ENCODE measurements at places on chromosomes 2 and 18.

- no peak for DNase-seq
Observed at GRCh38 chr2:195404651-195405050, 252.4 kb upstream of the SLC39A10 start.

GRCh38 chr2:53275743-53276142 lies 491.9 kb upstream of the CHAC2 start:
- no peak for DNase-seq

DNA sequence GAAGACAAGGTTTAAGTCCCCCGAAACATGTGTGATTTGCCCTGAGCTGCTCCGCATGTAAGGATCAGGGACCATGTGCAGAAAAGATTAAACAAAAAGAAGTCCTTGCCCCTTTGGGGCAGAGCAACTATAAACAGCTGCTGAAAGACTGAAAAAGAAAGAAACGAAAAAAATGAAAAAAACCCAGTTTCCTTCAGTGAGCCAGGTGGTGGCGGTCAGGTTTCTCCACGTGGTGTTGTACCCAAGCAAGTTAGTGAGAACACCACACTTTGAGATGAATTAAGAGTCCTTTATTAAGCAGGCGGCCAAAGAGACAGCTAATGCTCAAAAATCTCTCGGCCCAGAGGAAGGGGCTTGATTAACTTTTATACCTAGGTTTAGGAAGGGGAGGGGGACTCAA lies 404.9 kb upstream of the SYT4 start:
- no peak for DNase-seq

DNA sequence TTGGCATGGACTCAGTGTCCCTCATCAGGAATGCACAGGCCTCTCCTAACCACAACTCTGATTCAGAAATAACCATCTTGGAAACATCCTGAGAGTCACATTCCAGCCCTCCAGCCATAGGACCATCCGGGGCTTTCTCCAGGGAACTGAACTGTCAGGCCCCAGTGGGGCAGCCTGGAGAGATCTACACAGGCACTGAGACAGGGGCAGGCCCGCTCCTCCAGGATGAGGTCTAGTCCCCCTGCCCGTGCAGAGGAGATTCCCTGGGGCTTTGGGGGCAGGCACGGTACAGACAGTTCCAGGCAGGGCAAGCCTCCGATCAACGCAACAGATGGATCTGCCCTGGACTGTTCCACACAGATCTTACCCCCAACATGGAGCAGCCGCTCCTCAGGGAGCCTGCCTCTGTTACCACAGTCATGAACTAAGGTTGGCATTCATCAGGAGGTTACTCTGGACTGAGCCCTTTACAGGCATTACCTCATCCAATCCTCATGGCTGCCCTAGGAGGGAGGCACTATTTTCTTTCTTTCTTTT lies 12.0 kb downstream of the KCNK3 start:
- no peak for DNase-seq

DNA sequence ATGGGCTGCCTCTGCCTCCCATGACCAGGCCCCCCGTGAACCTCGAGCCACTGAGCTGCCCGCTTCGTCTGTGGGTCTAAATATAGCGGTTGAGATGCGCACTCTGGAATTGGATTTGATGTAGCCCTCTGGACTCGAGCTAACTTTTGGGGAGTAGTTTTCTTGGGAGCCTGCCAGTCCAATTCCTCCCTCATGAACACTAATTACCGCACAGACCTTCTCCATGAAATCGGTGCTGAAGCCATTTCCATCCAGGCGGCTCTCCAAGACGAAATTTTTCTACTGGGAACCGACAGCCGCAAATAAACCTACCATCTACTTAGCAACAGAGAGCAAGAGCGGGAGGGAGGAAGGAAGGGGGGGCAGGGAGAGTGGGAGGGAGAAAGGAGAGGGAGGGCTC lies 63.6 kb downstream of the CELF4 start:
- no peak for DNase-seq

- no peak for DNase-seq
Observed at GRCh38 chr18:48460929-48461583, 51.9 kb upstream of the ZBTB7C start.

- no peak for DNase-seq
Observed at GRCh38 chr2:219214141-219214540, 4.6 kb downstream of the ABCB6 start.

DNA sequence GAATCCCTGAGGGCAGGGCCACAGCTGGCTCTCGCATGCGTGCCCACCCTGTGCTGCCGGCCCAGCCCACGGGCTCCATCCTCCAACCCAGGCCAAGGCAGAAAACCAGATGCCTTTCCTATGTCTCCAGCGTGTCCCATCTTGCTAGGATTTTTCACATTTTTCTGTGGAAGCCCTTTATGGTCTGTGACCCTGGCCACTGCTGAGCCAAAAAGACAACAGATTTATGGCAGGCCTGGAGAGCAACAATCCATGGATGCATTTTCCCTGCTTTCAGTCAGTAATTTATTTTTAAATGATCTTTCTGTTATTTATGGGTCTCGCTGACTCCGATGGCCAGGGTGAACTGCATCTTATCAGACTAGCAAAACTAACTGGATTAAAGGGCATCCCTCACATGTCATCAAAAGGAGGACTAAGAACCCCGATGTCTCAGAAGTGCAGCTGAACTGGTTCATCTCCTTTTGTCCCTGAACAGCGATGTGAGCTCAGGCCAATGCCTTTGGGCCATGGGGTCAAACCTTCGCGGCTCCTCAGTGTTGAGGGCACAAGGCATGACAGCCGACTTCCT lies 346.0 kb downstream of the CYRIA start:
- no peak for DNase-seq

DNA sequence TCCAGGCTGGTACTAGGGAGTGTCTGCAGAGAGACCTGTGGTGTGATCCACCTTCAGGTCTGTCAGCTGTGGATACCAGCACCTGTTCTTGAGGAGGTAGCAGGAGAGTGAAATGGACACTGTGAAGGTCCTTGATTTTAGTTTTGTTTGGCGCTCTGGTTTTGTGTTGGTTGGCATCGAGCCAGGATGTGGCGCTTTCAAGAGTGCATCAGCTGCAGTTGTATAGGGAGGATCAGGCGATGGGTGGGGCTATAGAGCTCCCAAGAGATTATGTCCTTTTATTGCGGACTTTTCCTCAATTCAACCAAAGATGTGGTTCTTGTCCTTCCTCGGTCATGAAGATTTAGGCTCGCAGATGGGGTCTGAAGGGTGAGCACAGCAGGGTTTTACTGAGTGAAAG lies 37.5 kb downstream of the SLC39A10 start:
- no peak for DNase-seq

GRCh38 chr2:239884875-239885274 lies 140.3 kb downstream of the NDUFA10 start:
- no peak for DNase-seq

GRCh38 chr2:233339427-233339826 lies 14.9 kb upstream of the DGKD start:
- no peak for DNase-seq

DNA sequence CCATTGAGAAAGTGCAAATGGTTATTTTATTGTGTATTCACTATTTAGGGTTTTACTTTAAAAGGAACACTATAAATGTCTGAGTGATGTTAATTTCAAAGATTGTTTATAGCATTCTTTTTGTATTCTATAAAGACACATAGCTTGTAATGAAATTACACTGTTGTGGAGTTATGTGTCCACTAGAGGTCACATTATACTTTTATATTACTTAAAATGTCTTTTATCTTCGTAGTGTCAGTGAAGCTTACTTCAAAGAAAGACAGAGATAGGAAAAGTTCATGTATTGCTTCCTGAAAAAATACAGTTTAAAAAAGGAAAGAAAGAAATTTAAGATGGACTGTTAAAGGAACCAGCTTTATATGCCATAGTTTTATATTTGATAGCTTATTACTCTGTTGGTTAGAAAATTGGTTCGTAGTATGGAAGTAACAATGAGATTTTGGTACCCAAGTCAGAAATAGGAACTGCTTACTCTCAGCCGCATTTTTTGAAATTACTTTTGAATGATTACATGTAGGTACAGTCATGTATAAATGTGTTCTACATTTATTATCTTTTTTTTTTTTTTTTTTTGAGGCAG lies 20.5 kb downstream of the APLF start:
- DNase-seq = no peak

- no peak for DNase-seq
Observed at GRCh38 chr2:109530712-109531111, 83.1 kb downstream of the SEPTIN10 start.

- DNase-seq = no peak
Observed at GRCh38 chr2:157032017-157032416, 225.5 kb upstream of the GALNT5 start.

DNA sequence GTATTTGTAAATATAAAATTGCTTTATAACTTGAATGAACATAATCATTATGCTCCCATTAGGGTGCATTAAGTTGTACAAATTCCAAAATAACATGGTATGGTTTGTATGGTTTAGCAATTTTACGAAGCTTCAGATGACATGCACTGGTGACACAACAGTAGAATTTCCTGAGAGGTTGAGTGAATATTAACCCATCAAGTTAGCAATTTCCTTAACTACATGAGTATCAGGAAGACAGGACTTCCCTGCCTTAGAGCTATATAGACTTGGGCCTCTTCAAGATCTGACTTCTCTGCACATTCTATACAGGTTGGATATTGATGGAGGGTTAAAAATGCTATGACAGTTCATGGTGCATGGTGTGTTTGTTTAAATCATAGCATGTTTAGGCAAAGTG lies 60.2 kb downstream of the ZC3H6 start:
- no peak for DNase-seq

- DNase-seq = no peak
Observed at GRCh38 chr2:137886083-137886831, 78.0 kb upstream of the HNMT start.

- no peak for DNase-seq
Observed at GRCh38 chr18:70452501-70452900, 163.7 kb downstream of the SOCS6 start.

GRCh38 chr2:147025646-147026585 lies 818.9 kb upstream of the ACVR2A start:
- no peak for DNase-seq

DNA sequence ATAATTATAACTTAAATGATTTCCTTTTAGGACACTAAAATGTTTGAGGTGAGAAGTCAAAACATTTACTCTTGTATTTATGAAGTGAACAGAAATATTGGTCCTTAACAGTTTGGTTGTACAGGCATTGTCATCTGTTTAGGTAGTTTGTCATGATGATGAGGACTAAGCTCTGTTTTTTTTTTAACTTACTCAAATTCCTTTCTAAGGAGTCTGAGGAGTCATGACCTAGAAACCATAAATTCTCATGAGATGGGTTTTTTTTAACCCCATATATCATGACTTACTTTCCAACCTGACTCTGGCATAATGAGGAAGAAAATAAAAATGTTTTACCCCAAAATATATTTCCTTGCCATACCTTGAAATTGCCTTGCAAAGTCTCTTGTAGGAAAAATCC lies 1176.2 kb downstream of the SUCLG1 start:
- DNase-seq = no peak

GRCh38 chr2:7127156-7127555 lies 209.9 kb downstream of the RNF144A start:
- DNase-seq = no peak

DNA sequence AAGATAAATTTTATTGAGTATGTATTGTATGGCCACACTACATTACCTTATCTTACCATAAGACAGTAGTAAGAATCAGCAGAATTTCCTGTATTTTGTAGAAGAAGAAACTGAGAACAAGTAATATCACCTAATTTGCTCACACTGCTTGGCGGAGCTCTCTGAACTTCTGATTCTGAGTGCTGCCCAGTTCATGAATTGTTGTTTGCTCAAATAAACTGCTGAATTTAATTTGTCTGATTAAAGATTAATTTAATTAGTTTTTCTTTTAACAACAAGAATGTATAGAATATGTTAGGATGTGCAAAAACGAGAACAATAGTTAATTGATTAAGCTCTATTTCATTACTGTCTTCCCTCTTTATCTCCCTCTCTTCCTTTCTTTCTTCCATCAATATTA lies 100.1 kb upstream of the ERBB4 start:
- DNase-seq = no peak

GRCh38 chr2:160104115-160104514 lies 41.7 kb upstream of the PLA2R1 start:
- DNase-seq = no peak

Measured in stimulated activated CD8-positive, alpha-beta memory T cell treated with anti-CD3 and anti-CD28 coated beads, Interleukin-4, amount 100 ng/mL, for 1 hour (primary cell).